Nephron progenitor cell (in vitro differentiated cells): ENCODE measurements at places on chromosomes 12 and 14.

GRCh38 chr14:32818581-32818980 is 120.1 kb upstream of the NPAS3 start:
- no peak for DNase-seq

DNA sequence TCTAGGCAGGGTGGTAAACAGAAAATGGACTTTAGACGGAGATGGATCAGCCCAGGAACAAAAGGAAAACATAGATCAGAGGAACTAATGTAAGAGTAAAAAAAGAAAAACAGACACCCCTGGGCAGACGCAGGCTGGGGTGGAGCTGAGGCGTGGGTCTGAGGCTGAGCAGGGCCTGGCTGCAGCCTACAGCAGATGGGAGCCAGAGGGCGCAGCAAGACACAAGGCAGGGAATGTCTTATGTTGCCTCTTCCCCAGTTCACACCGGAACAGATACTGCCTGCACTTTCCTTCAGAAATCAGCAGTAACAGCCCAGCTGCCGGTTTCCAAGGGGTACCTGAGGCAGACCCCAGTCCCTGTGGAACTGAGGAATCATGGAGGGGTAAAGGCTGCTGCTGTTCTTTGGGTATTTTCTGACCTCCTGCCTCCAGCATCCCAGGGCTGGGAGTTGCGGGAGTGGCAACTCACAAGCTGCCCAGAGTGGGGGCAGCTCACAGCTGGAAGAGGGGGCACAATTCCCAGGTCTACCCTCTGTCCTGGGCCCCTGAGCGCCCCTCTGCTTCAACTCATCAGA is 9.8 kb downstream of the ZNF605 start:
- no peak for DNase-seq

- no peak for DNase-seq
Observed at GRCh38 chr12:116050275-116050674, 227.2 kb downstream of the MED13L start.

GRCh38 chr14:22653012-22653621 is 9.0 kb upstream of the OR6J1 start:
- peak; percentile 70 for DNase-seq
